ENCODE measurements at places on chromosomes 11 and 22.

DNA sequence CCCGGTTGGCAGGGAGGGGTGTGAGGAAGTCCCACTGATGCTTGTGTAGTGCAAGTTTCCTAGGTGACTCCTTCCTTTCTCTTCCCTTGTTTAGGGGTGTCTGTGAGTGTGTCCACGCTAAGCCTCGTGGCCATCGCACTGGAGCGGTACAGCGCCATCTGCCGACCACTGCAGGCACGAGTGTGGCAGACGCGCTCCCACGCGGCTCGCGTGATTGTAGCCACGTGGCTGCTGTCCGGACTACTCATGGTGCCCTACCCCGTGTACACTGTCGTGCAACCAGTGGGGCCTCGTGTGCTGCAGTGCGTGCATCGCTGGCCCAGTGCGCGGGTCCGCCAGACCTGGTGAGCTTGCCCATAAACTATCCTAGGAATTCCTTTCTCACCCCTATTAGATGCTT is 10.4 kb downstream of the CCKBR start:
- DNase-seq = no peak

- no peak for DNase-seq
Measured at GRCh38 chr11:19672586-19673206, 39.9 kb upstream of the NAV2 start.

- peak; percentile 82 for DNase-seq
Measured at GRCh38 chr11:133947321-133947756, 9.4 kb downstream of the IGSF9B start.

DNA sequence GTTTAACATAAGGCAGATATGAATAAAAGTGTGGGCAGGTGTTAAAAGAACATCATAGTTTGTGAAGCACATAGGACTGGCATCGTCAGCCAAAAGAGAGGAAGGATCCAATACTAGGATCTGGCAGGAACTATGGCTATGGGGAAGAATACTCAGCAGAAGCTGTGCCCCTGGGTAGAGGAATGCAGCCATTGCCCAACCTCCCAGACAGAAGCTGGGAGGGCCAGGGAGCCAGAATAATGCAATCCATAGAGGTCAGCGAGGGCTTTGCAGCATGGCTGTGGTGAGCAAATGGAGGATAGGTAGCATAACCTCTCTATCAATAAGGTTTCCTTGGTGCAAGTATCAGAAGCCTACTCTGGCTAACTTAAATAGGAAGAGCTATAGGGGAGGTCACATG is 11.7 kb upstream of the CSTF3 start:
- peak; percentile 77 for DNase-seq

GRCh38 chr11:20342347-20343141 is 21.0 kb upstream of the HTATIP2 start:
- DNase-seq = no peak

GRCh38 chr11:44797886-44798606 is 71.3 kb downstream of the TSPAN18 start:
- DNase-seq = peak; percentile 21

DNA sequence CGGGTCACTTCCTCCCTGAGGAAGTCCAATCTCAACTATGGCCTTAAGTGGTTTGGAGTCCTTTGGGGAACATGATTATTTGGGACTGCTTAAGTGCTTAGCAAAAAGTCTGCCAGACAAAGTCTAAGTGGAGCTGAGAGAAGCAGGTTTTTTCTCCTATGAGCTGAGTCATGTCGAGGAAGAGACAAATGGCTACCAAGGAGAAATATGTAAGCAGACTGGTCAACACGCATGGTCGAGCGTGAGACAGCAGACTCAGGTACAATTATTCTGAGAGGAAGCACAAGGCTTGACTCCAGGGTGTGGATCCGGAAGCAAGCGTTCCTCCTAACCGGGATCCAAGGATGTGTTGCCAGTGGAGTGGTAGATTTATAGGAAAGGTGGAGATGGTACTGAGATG is 30.6 kb downstream of the UBASH3B start:
- DNase-seq = no peak

GRCh38 chr22:44917372-44918165 is 92.2 kb downstream of the PHF21B start:
- DNase-seq = no peak

- DNase-seq = no peak
Measured at GRCh38 chr11:69916806-69917387, 97.7 kb upstream of the FGF3 start.

DNA sequence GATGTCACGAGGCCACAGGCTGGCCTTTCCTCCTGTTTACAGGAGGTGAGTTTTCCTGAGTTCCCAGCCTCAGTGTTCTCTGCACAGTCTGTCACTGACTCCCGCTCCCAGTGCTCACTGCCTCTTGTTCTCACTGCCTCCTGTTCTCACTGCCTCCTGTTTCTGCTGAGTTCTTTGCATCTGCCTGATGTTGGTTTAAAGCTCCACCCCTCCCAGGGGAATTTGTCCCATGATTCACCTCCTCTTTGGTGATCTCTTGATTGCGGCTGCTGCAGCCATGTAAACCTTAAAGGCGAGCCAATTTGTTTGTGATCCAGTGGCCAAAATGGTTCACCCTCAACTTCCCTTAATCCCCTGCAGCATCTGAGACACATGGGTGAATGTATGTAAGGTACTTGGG is 6.0 kb upstream of the TUBA8 start:
- peak; percentile 53 for DNase-seq

GRCh38 chr22:27671413-27671935 is 130.1 kb downstream of the MN1 start:
- DNase-seq = no peak

- no peak for DNase-seq
Measured at GRCh38 chr22:46064228-46064965, 85.9 kb upstream of the PPARA start.

DNA sequence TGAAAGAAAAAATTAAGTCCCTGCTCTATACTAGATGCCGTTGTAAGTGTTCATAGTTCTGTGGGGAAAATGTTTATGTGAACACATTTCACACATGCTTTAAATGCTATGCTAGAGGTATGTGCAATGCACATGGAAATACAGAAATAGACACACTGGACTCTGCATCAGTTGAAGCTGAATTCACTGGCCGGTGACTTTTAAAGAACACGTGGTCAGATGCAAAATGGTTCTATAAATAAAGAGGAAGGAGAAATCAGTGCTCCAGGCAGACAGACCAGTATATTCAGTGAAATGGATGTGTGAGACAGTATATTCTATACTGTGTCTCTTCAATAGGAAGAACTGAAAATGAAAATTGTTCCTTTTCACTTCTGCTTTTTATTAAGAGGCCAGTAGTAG is 29.9 kb downstream of the TRPC6 start:
- no peak for DNase-seq

- DNase-seq = no peak
Measured at GRCh38 chr11:44596525-44597276, 31.2 kb downstream of the CD82 start.

GRCh38 chr11:3735827-3736226 is 61.5 kb downstream of the NUP98 start:
- DNase-seq = no peak

Measured in GM03348 (cell line).